ENCODE measurements at places on chromosomes 13 and 19.

DNA sequence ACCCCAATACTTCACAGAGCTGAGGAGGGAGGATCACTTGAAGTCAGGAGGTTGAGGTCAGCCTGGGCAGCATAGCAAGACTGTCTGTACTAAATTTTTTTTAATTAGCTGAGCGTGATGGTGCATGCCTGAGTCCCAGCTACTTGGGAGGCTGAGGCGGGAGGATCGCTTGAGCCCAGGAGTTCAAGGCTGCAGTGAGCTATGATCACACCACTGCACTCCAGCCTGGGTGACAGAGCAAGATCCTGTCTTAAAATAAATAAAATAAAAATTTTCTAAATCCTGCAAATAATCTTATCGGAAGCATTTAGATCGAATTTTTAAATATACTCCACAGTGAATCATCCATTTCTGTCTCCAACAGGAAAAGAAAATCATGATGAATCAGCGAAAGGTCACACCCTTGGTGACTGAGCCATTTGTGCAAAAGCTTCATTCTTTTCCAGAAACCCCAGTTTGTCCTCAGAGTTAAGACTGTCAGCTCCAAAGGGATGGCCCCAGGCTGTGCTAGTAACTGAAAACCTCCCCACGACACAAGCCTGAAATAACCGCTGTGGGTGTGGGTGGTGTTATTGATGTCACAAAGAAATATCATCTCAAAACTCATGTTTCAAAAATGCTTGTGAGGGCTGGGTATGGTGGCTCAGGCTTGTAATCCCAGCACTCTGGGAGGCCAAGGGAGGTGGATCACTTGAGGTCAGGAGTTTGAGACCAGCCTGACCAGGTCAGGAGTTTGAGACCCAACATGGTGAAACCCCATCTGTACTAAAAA, 167.6 kb downstream of the PTPRS start:
- no peak for DNase-seq

DNA sequence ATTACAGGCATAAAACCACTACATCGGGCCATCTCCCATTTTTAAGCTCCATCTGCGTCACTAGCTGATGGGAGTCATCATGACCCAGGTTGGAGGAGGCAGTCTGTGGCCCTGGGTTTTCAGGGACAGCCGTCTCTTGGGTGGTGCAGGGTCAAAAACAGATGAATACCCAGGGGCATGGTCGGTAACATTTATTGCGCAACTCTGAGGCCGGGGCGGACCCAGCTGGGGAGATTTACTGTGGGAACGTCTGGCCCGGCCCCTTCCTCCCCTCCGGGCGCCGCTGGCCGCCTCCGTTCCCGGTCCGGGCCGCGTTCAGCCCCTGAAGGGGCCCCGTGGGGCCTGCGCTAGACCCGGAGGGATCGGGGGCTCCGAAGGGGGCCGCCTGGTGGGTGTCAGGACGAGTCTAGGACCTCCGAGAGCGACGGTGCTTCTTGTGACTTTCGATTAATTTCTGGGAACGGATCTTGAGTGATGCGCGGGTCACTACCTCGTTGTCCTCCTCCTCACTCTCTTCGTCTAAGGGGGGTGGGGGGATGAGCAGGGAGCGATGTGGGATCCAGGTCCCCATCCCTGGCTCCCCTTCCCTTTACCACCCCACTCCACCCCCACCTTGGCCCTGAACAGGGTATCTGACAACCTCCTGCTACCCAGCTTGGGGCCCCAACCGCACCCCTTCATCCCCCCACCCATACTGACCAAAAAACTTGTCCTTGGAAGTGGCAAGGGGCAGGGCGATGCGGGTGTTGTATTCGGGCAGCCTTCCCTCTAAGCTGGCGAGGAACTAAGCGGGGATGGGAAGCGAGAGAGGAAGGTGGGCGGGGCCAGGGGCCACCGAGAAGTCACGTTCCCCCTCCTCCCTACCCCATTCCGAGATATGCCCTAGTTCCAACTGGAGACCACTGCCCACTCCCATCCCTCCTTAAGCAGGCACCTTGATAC, 1.6 kb upstream of the RGL3 start:
- DNase-seq, result no peak

DNA sequence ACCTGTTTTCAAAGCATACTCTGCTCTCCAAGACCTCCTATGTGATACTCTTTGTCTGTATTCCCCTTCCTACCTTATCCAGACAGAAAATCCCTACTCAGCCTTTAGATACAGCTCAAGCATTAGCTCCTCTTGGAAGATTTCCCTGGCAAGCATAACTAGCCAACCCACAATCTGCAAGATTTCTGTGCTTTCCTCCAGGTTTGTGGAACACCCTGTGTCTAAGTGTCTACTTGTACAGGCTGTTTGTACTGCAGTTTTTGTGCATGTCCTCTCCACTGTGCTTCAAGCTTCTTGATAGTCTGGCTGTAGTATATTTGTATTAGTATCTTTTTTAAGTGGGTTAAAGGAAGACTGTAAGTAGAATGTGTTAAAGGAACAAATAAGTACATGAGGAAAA, 203.7 kb downstream of the RFC3 start:
- DNase-seq, result no peak

- no peak for DNase-seq
Observed at GRCh38 chr13:23707674-23708073, 137.5 kb downstream of the TNFRSF19 start.

DNA sequence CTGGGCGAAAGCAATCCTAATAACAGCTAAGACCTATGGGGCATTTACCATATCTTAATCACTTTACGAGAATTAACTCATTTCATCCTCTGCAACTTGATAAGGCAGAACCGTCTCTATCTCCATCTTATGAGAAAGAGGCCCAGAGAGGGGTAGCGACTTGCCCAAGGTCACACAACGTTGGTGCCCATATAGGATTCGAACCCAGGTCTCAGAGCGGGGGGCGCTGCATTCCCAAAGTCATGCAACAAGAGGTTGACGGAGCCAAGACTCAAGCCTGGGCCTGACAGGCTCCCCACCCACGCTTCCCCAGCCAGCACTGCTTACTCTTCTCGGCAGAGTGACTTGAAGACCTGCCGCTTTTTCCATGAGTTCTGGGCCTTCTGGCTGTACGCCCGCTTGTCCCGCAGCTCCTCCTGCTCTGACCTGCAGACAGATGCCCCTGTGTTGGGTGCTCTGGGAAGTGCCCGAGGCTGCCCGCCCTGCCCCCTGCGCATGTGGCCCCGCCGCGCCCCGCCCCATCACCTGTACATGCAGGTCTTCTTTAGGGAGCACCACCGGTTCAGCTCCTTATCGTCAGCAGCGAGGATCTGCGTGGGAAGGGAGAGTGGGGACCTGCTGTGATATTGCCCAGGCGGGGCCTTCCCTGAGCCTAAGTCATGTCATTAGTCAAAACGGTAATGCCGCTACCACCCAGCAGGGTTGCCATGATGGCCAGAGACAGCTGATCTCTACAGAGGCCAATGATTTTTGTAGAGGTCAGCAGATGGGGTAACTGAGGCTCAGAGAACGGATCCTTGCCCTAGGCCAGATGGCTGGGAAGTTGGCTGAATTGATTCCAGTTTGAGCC, 10.8 kb downstream of the KRI1 start:
- no peak for DNase-seq

GRCh38 chr19:14114854-14115253, 2.7 kb downstream of the PRKACA start:
- DNase-seq, result peak; percentile 76

GRCh38 chr13:113900646-113901045, 36.8 kb upstream of the GAS6 start:
- no peak for DNase-seq

- DNase-seq, result no peak
Observed at GRCh38 chr13:20442798-20443381, 82.8 kb downstream of the CRYL1 start.

- DNase-seq, result no peak
Observed at GRCh38 chr13:23098161-23098907, 82.4 kb upstream of the SGCG start.

- DNase-seq, result no peak
Observed at GRCh38 chr19:19588546-19588945, 29.9 kb downstream of the PBX4 start.

DNA sequence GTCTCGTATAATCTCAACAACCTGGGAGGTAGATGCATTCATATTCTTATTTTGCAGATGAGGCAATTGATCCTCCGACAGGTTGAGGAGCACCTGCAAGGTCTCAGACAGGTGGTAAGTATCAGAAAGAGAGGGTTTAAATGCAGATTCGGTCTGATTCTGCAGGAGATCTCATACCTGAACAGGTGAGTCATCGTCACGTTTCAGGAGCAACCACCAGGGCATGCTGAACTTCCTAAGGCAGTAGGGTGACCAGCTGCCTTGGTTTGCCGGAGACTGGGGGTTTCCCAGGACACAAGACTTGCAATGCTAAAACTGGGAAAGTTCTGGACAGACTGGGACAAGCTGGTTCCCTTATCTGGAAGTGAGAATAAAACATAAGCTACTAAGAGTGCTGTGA, 68.8 kb upstream of the TSHZ3 start:
- no peak for DNase-seq

DNA sequence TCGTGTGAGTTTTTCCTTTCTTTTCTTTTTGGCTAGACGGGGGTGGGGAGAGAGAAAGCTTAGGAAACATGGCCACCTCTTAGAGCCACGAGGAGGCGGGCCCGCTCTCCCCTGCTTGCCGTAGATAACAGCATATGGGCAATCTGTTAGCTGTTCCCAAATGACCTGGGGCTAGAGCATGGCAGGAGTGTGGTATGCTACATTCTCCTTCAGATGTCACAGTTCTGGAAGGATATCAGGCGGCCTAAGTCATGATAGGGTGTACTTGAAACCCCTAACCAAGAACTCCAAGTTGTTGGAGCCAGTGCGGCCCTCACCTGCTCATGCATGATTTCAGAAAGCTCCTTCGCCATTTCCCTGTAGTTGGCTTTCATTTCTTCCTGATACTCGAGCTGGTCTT, 44.3 kb upstream of the SLC15A1 start:
- DNase-seq, result no peak

GRCh38 chr13:110868720-110869119, 46.1 kb downstream of the ANKRD10 start:
- DNase-seq, result no peak

- DNase-seq, result no peak
Observed at GRCh38 chr13:109396266-109396665, 390.1 kb downstream of the IRS2 start.

DNA sequence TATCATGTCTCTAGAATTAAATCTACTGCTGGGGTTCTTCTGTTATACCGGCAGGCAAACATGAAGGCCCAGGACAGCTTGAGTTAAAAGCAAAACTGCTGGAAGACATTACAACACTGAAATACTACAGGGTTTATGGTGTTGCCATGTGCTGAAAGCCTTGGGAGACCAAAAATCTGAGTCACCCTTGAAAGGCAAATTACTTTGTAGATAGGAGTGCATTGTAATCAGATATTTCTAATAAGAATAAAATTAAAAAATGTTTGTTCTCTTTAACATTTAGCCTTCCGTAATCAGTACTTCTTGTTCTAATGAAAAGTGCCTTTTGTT, 181.3 kb downstream of the PCDH9 start:
- DNase-seq, result no peak

DNA sequence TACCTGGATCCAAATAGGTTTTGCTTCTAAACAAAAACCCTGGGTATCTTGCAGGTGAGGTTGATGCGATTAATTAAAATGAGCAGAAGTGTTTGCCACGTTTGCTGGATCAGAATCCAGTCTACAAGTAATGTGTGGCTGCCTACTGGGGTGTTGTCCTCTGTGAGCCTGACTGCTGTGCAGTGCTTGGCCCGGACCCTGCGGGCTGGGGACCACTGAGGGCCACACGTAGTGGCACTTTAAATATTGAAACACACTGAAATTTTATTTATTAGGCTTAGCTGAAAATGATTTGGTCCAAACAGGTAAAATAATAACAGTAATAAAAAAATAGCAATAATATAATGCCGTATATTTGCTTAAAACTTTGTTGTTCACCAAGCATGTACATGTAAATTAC, 338.0 kb downstream of the MYO16 start:
- no peak for DNase-seq

Data from activated CD8-positive, alpha-beta memory T cell treated with anti-CD3 and anti-CD28 coated beads, Interleukin-2, amount 50 U/mL, for 48 hours (primary cell).